ENCODE measurements at places on chromosomes 1 and 21. TPM values are rescaled to one million over a fixed set of nuclear protein-coding genes. Genes with fewer than 3 reads are reported as not detected.

GRCh38 chr1:51433972-51434510 lies 85.0 kb downstream of the EPS15 start:
- H3K4me3 ChIP-seq, result no peak overlapping the region
- no peaks in the 10 kb centered on the region for H3K27me3 ChIP-seq
- no peak overlapping the region for H3K27ac ChIP-seq
- H3K4me1 ChIP-seq, result no peaks in the 10 kb centered on the region
- H3K36me3 ChIP-seq, result peaks cover 2% of the 10 kb centered on the region

DNA sequence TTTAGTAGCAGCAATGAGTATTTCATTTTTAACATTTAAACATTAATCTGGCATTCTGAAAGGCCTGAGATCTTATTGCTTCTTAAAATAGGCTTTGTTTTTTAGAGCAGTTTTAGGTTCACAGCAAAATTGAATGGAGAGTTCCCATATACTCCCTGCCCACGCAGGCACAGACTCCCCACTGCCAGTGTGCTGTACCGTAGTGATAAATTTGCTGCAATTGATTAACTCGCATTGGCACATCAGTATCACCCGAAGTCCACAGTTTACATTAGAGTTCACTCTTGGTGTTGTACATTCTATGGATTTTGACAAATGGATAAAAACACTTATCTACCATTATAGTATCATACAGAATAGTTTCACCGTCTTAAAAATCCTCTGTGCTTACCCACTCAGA lies 71.8 kb upstream of the ERRFI1 start:
- H3K4me1 ChIP-seq, result peaks cover 60% of the 10 kb centered on the region
- H3K36me3 ChIP-seq, result no peaks in the 10 kb centered on the region
- DNase-seq, result no peak
- no peak overlapping the region for H3K4me3 ChIP-seq

GRCh38 chr1:45354838-45355237 lies 14.6 kb upstream of the MUTYH start:
- DNase-seq, result no peak
- no peak overlapping the region for H3K4me3 ChIP-seq
- no peaks in the 10 kb centered on the region for H3K36me3 ChIP-seq

DNA sequence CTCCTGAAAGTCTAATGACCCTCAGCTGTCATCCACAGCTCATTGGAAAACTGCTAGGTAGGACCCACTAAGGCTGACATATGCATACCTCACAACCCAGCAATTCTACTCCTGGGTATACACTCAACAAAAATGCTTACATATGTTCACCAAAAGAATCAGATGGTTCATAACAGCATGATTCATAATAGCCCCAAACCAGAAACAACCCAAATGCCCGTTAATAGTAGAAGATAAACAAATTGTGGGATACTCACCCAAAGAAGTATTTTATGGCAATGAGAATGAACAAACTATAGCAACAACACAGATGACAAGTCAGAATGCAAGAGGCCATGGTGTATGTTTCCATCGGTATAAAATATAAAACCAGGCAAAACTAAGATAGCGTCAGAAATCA lies 124.6 kb downstream of the HLCS start:
- no peak for DNase-seq
- H3K4me1 ChIP-seq, result peaks cover 16% of the 10 kb centered on the region
- no peaks in the 10 kb centered on the region for H3K36me3 ChIP-seq
- no peak overlapping the region for H3K4me3 ChIP-seq
- no peaks in the 10 kb centered on the region for H3K27me3 ChIP-seq
- no peak overlapping the region for H3K27ac ChIP-seq

DNA sequence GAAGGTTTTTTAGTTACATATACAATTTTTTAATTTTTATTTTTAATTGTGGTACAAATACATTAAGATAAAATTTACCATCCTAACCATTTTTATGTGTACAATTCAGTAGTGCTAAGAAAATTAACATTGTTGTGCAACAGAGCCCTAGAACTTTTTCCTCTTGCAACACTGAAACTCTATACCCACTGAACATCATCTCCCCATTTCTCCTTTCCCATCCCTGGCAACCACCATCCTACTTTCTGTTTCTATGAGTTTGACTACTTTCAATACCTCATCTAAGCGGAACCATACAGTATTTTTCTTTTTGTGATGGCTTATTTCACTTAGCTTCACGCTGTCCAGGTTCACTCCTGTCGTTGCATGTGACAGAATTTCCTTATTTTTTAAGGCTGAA lies 54.1 kb downstream of the PALMD start:
- H3K4me1 ChIP-seq, result no peaks in the 10 kb centered on the region
- no peak overlapping the region for H3K27ac ChIP-seq
- no peaks in the 10 kb centered on the region for H3K27me3 ChIP-seq

DNA sequence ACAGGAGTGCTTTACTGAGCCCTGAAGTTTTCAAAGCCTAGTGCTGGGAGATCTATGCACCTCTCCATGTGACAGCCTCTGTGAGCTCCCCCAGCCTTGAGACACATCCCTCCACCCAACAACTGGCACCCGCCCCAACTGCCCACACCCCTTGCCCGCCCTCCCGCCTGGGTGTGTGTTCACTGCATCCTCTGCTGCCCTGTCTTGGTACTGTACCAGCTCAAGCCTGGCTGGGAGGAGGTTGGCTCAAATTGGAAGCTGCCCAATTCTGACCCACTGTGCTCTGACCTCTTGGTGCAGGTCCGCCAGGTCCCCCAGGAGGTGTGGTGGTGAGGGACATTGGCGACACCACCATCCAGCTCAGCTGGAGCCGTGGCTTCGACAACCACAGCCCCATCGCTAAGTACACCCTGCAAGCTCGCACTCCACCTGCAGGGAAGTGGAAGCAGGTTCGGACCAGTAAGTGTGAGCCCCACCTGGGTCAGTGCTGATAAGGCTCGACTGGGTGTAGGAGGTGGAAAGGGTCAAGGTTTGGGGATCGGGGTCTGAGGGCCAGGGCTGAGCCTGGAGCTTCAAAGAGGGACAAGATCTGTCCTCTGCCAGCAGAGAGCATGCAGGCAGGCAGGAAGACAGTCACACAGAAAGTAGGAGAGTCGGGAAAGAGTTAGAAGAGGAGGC lies 18.0 kb downstream of the TMEM81 start:
- no peak overlapping the region for H3K27ac ChIP-seq
- DNase-seq, result no peak
- H3K36me3 ChIP-seq, result no peaks in the 10 kb centered on the region
- no peaks in the 10 kb centered on the region for H3K4me1 ChIP-seq
- no peak overlapping the region for H3K4me3 ChIP-seq

The GPR3 gene
- total RNA-seq, result 0.88 TPM

The ERICH3 gene
- not detected for total RNA-seq
